ENCODE measurements at places on chromosomes 5 and 9. TPM values are rescaled to one million over a fixed set of nuclear protein-coding genes. Genes with fewer than 3 reads are reported as not detected.

- no peak for DNase-seq
Observed at GRCh38 chr9:129697656-129698253, 32.3 kb downstream of the PRRX2 start.

GRCh38 chr9:28956116-28956880 is 1383.0 kb upstream of the C9orf72 start:
- no peak for DNase-seq

The DRD1 gene
- 0.54 TPM for total RNA-seq

GRCh38 chr9:98874721-98875255 is 67.3 kb downstream of the GALNT12 start:
- DNase-seq = no peak

The SPTLC1 gene
- 81.7 TPM for total RNA-seq

DNA sequence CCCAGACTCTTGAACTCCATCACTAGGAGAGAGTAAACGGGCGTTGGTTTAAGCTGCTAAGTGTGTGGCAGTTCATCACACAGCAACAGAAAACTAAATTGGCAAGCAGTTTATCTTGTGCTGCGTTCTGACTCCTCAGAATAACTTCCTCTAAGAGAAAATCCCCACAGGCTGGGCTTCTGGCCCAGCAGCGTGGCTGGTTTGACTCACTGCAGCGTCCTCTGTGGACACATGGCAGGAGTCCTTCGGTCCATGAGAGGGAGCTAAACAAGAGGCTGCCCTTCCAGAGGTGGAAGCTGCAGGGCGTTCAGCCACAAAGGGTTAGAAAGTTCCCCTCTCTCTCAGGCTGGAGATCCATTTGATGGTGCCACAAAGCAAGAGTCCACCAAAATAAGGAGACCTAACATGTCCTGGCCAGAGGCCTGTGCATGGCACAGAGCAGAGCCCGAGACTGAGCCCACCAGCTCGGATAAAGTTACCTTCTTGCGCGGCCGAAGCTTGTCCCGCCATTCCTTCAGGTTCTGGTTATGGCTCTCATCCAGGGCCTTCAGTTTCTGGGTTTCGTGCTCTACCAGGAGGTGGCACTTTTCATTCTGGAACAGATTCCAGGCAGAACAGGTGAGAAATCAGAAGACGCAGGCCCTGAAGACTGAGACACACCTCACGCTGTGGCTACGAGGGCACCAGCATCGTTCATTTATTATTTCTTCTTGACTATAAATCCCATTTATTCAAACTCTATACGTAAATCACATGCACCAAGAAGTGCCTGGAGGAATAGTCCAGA is 46.2 kb upstream of the FBXW11 start:
- no peak for DNase-seq

The CDH9 gene
- not detected for total RNA-seq

GRCh38 chr5:158599157-158599556 is 500.6 kb downstream of the EBF1 start:
- no peak for DNase-seq

DNA sequence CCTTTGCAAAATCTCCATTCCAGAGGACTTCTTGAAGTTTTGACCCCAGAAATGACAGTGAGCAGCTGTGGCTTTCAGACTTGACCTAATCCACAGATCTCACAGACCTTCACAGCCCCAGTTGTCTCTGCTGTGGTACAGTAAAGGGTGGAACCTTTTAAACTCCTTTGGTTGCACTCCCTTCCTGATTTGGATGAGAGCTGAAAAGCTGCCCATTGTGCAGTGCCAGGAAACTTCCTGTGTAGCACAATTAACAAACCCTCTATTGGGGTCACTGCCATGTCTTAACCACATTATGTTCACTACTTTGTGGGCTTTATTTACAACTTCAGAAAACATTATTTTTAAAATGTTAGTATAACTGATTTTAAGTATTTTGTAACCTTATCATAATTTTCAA is 56.7 kb upstream of the PCSK5 start:
- DNase-seq = no peak

- DNase-seq = no peak
Observed at GRCh38 chr5:139862803-139863202, 67.2 kb downstream of the PSD2 start.

- no peak for DNase-seq
Observed at GRCh38 chr9:38141746-38142591, 72.9 kb upstream of the SHB start.

DNA sequence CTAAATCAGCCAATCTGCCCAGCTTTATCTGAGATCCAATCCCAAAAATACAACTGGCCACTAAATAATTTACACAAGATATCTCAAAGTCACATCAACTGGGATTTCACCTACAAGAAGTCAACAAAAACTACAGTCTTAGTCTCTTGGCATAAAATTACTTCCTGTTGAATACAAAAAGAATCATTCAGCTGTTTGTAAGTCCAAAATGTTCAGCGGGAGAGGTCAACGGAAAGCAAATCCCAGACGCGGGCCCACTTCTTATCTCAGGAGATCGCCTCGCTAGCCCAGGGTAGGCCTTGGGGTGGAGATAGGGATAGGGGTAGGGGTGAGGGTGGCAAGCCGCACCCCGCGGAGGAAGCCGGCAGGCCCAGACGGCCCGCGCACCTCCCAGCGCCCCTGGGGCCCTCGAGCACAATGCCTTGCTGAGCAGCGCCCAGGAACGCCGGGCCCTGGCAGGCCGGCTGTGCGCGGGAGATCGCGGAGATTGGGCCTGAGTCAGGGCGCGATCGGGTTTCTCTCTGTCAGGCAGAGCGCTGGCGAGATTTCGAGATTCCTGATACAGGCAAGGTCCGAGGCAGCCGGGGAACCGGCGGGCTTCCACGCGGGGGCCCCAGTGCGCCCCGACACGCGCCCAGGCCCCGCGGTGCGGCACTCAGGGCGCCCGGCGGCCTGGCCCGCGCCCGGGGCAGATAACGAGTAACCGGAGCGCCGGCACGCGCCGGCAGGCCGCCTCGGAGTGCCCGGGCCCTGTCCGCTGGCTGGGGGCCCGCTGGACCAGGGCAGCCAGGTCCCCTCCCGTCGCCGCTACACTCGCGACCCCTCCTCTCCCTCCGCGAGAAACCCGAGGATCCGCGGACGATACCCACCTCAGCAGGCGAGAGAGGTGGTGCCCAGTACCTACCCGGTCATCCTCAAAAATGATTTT is 601 bp downstream of the HINT1 start:
- DNase-seq = no peak

DNA sequence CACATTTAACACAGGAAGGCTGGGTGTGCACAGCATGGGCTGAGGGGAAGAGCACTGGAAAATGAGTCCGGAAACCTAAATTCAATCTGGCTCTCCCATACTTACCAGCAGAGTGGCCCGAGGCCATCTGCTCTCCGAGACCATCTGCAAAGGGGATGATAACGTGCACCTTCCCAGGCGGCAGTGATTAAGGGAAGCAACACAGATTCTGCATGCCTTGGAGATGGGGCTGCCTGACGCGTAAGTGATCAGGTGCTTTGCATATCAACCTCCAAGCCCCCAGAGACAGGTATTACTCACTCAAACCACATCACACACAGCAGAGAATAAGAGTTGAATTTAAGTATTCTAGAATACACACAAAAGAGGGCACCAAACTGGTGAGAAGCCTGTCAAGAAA is 9.1 kb downstream of the EPB41L4B start:
- no peak for DNase-seq

DNA sequence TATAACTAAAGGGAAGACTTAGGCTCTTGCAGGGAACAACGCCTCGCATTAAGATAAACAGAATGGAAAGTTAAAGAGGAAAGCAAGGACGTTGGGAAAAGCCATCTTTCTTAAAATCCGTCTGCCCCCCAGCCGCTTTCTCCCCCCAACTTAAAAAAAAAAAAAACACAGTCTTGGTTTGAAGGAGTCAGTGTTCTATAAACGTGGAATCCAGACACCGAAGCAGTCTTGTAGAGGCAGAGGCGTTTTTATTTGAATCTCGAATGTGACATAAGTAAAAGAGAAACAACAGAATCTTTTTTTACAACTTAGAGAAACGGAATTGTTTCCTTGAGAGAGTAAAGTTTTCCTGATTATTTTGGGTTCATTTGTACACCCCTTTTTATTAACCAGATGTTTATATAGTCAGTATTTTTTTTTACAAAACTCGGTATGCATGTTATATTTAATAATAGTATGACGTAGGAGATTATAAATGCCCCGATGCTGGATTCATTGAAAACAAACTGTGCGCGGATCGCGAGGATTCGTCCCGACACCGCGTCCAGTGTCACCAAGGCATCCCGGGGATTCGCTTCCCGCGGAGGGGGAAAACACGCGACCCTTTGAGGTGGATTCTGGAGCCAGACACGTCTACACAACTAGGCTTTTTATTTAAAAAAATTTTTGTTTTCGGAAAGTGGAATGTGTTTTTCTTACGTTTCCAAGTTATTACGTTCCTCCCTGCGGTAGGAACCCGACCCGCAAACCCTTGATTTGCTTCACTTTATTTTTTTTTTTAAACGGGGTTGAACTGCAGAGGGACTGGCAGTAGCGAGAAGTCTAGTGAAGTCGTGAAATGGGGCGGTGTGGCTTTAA is 6.7 kb downstream of the PTCH1 start:
- DNase-seq = no peak

- DNase-seq = no peak
Observed at GRCh38 chr5:7395432-7395946, 449 bp upstream of the ADCY2 start.

The PFN3 gene
- not detected for total RNA-seq

DNA sequence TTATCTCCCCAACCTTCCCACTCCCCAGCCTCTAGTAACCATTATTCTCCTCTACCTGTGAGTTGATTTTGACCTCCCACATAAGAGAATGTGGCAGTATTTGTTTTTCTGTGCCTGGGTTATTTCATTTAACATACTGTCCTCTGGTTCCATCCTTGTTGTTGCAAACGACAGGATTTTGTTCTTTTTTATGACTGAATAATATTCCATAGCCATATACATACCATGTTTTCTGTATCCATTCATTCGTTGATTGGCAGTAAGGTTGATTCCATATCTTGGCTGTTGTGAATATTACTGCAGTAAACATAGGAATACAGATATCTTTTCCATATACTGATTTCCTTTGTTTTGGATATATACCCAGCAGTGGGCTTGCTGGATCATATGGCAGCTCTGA is 20.8 kb downstream of the GPBP1 start:
- DNase-seq = no peak

DNA sequence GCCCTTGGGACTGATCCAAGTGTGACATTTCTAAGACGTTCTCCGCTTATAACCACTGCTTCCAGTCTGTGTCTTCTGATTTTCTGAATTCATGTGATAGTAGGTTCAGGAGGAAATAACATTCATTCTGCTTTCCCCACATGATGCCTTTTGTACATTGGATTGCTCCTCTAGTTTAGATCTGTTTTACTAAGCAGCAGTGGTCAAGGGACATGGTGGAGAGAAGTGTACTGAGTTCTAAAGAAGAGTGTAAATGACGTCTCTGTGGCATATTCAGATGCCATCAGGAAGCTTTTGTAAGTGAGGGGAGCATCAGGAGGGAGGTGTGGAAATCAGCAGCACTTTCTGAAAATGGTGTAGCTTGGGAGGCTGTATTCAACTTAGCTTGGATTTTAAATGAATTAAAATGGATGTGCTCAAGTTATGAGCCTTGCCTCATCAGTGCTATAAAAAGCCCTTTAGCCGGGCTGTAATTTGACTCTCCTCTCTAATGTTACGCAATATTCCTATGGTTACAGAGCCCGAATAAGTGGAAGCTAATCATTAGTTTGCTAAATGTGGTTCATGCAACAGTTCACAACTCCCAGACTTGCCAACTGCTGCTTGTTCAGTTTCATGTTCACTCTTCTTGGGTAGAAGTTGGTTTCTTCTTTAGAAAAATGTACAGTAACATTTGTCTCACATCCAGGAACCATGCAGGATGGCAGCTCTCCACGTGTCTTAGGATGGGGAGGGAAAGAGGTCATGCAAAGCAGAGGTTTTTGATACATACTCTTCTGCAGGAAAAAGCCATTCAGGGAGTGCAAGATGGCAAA is 281.3 kb downstream of the ARHGAP26 start:
- no peak for DNase-seq

DNA sequence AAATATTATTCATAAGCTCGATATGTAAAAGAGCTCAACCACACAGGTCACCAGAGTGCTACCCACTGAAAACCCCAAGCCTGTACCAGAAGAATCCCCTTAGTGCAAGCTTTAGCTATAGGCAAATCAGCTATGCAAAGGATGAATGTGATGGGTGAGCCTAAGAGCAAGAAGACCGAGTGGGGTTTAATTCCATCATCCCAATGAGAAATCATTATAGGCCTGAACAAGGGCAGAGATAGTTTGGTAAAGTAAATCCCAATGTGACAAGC is 21.8 kb downstream of the ELOVL7 start:
- DNase-seq = no peak

DNA sequence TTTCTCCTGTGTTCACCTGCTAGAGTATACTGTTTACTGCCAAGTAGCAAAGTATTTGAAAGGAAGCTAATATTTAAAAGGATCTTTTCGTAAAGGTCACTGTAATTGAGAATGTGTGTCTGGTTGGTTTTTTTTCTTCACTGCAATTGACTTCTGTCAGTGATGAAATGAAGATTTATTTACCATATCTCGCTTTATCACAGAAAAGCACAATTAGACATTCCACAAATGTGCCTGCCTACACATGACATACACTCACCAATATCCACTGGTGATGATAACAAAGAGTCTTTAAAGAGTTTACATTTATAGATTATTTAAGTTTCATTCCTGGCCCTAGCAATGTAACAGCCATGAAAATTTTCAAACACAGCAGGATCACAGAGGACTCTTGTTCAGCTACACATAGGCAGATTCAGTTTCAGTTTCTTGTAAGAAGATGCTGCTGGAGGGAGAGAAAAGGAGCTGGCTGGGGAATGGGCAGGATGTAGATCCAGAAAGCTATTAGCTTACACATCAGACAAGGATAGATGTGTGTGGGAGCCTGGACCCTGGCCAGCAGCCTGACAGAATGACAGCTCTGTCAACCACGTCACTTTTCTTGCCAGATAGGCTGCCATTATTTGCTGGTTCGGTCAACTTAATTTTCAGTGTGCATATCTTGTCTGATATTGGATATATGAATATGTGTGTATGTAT is 104.0 kb downstream of the GDNF start:
- DNase-seq = no peak

- DNase-seq = peak; percentile 51
Observed at GRCh38 chr9:89154651-89155336, 23.8 kb downstream of the SHC3 start.

DNA sequence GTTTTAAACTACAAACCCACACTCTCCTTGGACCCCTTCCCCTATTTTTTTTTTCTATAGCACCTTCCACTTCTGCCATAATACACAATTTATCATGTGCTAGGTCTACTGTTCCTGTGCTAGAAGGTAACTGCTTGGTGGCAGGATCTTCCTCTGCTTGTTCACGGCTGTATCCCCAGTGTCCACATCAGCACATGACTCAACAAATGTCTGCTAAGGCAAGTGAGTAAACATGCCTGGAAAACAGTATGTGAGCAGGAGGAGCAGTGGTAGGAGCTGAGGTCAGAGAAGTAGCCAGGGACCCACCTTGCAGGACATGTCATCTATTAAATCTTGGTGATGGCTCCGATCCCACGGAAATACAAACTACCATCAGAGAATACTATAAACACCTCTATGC is 79.4 kb downstream of the AUH start:
- DNase-seq = no peak

- DNase-seq = no peak
Observed at GRCh38 chr5:149288436-149288835, 16.8 kb downstream of the AFAP1L1 start.

GRCh38 chr5:537621-538071 is 13.4 kb upstream of the SLC9A3 start:
- DNase-seq = no peak

The STK32A gene
- total RNA-seq = 1.2 TPM

- DNase-seq = no peak
Observed at GRCh38 chr9:104911032-104911607, 16.8 kb downstream of the ABCA1 start.

GRCh38 chr5:133825631-133826289 is 142.7 kb downstream of the C5orf15 start:
- DNase-seq = no peak
